ENCODE measurements at places on chromosomes 16 and 17.

DNA sequence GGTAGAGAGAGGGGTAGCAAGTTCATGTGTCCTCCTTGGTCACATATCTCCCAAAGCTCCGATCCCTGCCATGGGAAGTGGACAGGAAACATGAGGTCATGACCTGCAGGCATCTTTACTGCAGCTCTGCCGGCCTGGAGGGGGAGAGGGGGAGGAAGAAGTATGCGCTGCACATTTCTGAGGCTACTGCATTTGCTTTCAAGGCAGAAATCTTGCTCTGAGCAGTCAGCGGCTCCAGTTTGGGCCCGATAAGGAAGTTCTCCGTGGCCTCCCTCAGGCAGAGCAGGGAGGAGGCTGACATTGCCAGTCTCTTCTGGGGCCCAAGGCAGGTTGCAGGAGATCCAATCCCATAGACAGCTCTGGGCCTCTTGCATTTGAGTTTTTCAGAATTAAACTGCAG, 1.5 kb upstream of the NHERF1 start:
- no peak for DNase-seq

DNA sequence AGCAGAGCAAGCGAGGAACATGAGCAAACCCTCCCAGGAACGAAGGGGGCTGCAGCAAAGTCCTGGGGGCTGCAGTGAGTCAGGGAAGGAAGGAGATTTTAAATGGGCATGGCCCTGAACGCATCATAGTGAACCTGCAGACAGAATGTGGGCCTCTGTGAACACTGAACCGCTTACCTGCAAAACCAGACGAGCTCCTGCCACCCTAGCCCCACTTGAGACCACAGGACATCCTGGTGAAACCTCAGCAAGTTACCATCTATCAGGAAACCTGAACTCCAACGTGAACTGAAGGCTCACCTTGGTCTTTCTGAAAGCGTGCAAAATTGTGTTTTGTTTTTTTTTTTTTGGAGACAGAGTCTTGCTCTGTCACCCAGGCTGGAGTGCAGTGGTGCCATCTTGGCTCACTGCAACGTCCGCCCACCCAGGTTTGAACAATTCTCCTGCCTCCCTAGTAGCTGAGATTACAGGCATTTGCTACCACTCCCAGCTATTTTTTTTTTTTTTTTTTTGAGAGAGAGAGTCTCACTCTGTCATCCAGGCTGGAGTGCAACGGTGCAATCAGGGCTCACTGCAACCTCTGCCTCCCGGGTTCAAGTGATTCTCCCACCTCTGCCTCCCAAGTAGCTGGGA, 30.8 kb downstream of the FANCA start:
- DNase-seq = no peak

GRCh38 chr17:78226055-78226758, 5.2 kb upstream of the TMEM235 start:
- no peak for DNase-seq

DNA sequence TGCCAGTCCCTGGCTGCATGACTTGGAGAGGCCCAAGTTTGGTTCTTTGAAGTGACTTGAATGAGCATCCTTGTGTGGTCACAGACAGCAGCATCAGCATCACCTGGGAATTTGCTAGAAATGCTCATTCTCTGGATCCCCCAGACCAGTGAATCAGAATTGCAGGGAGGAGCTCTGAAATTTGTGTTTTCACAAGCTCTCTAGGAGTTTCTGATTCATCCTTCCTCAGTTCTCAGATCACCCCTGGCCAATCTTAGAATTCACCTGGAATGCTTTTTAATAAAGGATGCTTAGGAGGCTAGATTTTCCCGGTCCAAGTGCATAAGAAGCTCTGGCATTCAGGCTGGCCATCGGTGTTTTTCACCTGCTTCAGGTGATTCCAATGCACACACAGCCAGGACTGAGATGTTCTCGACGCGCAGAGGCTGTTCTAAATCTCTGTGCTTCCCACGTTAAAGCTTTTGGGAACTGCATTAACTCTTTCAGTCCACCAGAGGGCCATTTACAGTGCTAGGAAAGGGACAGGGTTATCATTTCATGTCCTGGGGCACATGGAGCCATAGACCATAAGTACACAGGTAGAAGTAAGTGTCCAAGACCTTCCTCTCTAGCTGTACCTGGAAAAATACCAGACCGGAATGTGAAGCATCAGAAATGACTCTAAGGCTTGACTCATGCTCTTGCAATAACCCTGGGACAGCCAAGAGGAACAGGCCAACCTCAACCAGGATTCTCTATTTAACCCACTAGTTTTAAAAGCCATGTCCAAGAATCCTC, 85.7 kb upstream of the XYLT1 start:
- no peak for DNase-seq

GRCh38 chr17:82670661-82671450, 22.6 kb upstream of the WDR45B start:
- DNase-seq = no peak

- no peak for DNase-seq
These were observed 6.4 kb downstream of the CCL18 start for GRCh38 chr17:36070427-36070826.

- DNase-seq = no peak
These were observed 17.2 kb downstream of the TMEM114 start for GRCh38 chr16:8572919-8573724.

- DNase-seq = no peak
These were observed 76.9 kb upstream of the PSMD7 start for GRCh38 chr16:74219706-74220105.

DNA sequence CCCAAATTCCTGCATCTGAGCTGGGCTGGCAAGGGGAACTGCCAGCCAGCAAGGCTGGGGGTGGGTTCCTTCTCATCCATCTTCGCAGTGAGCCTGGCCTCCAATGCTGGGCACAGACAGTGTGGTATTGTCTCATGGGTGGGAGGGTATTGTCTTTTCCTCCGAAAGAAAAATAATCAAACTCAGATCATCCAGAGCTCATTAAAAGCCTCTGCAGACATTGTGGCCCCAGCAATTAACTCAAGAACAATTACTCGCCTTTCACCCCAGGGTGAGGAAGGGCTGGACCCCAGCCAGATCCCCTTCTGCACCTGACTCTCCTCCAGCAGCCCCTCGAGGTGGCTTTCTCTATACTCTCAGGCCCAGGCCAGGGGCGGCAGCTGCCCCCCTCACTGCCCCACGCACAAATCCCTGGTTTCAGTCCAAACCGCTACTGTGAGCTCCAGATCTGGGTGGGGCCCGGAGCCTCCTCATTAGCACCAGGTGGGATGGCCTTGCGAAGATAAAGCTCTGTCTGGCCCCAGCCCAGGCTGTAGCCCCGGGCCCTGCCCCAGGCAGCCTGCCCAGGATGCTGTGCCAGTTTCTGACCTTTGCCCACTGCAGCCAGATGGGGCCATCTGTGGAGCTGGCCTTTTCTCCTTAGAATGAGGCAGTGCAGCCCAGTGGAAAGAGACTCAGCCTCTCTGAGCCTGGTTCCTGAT, 2.3 kb upstream of the KRT15 start:
- no peak for DNase-seq

DNA sequence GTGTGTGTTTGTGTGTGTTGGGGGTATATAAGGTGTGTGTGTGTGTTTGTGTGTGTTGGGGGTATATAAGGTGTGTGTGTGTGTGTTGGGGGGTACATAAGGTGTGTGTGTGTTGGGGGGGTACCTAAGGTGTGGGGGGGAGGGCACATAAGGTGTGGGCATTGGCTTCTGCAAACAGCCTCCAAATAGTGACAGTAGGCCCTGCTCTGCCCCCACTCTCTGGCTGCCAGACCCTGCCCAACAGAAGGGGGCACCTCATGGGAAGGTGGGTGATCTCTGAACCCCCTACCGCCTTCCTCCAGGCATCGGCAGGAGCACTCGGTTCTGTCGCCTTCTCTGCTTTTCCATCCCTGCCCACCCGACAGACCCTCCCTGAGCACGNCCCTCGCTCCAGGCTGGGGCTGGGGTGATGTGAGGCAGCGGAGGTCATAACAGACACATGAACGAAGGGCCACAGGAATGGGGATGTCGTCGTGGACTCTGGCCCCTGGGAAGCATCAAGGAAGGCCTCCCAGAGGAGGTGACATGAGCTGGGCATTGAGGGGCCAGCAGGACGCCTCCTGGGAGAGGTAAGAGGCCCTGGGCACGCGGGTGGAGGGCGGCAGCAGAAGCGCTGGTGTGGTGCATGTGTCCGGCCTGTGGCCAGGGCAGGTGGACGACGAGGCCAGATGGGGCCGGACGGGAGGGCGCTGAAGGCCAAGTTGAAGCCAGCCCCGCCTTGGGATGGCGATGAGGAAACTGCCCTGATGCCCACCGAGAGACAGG, 136.6 kb upstream of the RPH3AL start:
- no peak for DNase-seq

GRCh38 chr16:50956637-50957036, 194.4 kb downstream of the SALL1 start:
- no peak for DNase-seq

DNA sequence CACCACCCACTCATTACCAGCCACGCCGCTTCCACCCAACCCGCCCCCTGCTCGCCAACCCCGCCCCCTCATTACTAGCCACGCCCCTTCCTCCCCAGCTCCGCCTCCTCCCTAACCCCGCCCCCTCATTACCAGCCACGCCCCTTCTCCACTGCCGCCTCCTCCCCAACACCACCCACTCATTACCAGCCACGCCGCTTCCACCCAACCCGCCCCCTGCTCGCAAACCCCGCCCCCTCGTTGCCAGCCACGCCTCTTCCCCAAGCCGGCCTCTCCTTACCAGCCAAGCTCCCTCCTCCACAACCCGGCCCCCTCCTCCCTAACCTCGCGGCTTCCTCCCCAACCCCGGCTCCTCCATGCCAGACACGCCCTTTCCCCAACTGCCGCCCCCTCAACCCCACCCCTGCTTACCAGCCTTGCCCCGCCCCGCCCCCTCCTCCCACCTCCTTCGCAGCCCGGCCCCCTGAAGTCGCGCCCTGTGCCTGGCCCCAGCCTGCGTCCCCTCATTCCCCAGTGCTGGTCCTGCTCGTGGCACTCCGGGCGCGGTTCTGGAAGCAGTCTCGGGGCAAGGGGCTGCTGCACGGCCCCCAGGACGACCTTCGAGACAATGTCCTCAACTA, 7.3 kb downstream of the SLC22A31 start:
- no peak for DNase-seq

GRCh38 chr17:51298508-51299371, 38.4 kb downstream of the UTP18 start:
- DNase-seq = no peak

Data from substantia nigra (tissue), 51 donors.